ENCODE measurements at places on chromosomes 11 and 22. TPM values are rescaled to one million over a fixed set of nuclear protein-coding genes. Genes with fewer than 3 reads are reported as not detected.

The OR51Q1 gene
- not detected for total RNA-seq

The OR52N1 gene
- total RNA-seq, result not detected

The GGTLC3 gene
- total RNA-seq, result not detected

The TRPM5 gene
- not detected for total RNA-seq

The HINFP gene
- total RNA-seq, result 42.4 TPM

The OR51E2 gene
- total RNA-seq, result not detected

The SGSM1 gene
- total RNA-seq, result 3.2 TPM

The GGT5 gene
- 0.20 TPM for total RNA-seq

The SOX10 gene
- 2.4 TPM for total RNA-seq
